NCI-H345 (cell line): ENCODE measurements at places on chromosomes 3 and 15.

DNA sequence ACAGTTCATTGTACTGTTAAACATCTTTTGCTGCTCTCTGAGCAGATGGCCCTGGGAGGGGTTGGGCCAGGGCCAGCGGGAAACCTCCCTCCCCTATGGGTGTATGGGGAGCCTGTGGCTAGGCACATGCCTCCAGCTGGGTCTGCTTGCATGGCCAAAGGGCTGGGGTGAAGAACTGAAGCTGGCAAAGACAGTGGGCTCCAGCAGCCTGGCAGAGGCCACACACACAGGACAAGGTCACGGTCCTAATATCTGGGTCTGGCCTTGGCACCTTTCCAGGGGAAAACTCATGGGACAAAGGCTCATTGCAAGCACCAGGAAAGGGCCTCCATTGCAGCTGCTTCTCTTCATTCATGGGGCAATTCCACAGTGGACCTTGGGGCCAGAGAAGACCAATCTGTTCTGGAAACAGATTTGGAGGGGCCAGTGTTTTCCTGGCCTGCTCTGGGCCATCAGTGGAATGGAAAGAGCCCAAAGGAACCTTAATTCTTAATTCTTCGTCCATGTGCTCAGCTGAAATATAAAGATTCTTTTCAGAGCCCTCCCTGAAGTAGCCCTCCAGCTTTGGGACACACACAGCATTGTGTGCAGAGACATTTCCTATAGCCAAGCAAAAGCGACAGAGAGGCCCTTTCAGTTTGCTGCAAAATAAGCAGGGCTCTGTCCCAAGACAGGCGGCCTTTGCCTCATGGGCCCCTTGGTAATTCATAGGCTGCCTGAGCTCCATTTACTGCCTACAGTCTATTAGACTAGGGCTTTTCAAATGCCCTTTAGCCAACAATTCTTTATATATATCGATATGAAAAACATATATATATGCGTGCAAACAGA, 11.3 kb upstream of the LIMD1 start:
- peak; percentile 7 for DNase-seq

GRCh38 chr3:55592572-55592971, 105.5 kb upstream of the WNT5A start:
- no peak for DNase-seq

DNA sequence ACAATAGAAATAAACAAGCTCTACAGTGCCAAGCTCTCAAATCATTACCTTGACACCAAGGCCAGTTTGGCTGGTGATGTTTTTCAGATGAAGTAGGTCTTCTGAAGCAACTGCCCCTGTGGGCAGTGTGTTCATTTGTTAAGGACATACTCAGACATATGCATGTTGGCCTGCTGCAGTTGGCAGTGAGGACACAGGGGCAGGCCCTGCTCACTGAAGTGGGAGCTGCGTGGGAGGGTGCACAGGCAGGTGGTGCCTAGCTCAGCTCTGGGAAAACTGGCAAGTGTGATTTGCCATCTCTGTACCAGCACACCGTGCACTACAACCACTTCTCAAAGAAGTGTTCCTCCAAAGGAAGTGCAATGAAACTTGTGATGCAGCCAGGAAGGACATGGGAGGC, 28.5 kb upstream of the SNRK start:
- no peak for DNase-seq

DNA sequence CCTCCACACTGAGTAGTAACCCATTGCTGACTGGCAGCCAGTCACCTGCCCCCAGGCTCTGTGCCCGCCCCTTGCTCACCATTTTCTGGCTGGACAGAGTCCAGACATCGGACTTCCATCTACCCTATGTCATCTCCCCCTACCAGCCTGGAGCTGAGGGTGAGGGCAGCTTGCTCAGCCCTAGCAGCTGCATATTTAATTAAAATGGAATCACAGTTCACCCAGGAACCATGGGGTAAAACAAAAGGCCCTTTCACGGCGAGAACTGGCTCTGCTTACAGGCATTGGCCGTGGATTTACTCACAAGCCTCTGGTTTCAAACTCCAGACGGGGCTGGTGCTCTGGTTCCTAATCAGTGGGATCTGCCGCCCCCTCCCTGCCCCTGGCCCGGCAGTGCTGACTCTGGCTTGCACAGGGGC, 94.9 kb upstream of the ATP2B2 start:
- no peak for DNase-seq

- no peak for DNase-seq
Measured at GRCh38 chr3:64216274-64217147, 8.8 kb downstream of the PRICKLE2 start.

- DNase-seq: no peak
Measured at GRCh38 chr3:191227541-191227940, 28.5 kb downstream of the OSTN start.

- no peak for DNase-seq
Measured at GRCh38 chr3:152299249-152299976, 30.7 kb downstream of the MBNL1 start.

DNA sequence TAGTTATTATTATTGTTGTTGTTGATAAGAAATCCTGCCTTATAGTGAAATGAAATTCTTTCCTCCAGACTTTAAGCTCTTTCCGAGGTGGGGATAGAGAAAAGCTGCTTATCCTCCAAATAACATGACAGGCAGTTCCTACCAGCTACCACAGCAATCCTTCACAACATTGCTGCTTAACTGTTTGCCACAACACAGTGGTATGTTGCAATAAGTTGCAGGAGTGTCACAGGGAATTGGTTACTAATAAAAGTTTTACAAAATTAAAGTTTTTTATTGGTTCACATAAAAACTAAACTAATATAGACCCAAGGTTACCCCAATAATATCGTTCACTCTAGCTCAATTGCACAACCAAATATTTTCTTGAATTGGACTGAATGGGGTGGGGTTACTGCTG, 57.4 kb upstream of the ICE2 start:
- no peak for DNase-seq

DNA sequence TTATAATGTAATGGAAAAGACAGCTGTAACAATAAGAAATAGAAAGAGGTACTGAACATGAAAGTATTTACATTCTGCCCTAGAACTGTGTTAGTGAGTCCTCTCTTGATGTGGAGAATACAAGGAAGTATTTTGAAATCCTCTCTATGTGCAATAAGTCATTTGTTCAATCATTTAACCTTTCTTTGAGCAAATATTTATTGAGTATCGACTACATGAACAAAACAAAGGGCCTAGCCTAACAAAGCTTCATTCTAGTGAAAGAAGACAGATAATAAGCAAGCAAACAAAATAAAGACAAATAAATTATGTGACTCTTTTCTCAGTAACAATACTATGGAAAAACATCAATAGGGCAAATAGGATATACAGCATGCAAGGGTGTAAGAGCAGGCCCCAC, 354.9 kb upstream of the ATP11B start:
- DNase-seq: peak; percentile 89

- DNase-seq: no peak
Measured at GRCh38 chr15:85541744-85542143, 161.3 kb downstream of the AKAP13 start.

DNA sequence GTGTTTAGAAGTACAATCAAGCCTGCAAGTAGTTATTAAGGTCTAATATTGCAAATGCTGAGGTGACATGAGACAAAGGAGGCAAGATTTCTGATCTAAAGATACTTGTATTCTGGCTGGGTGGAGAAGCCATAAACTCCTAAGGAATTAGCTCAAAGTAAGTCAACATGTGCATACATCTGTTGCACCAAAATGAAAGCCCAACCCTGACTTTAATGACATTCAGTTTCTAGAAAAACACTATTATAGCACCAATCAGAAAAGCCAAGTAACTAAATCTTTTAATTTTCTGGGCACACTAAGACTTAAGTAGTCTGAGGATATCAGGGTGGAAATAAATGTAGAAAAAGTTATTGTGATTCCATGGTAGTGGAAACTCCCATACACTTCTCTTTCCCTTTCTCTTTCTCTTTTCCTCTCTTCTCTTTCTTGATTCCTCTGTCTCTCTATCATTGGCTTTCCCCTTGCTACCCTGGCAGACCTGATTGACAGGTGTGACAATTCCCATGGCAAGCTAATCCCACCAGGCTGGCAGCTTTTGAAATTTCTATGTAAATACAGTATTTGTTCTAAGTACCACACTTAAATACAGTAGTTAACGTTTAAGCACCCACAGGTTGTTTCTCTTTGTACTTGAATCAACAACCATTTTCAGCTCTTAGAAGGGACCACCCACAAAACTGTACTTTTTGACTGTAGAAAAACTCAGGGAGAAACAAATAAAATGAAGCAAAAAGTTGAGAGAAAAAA, 528.4 kb upstream of the SEMA6D start:
- DNase-seq: peak; percentile 22

GRCh38 chr3:183766107-183766506, 59.3 kb downstream of the MAP6D1 start:
- no peak for DNase-seq

GRCh38 chr15:99712415-99712814, 20.8 kb downstream of the LYSMD4 start:
- DNase-seq: no peak

DNA sequence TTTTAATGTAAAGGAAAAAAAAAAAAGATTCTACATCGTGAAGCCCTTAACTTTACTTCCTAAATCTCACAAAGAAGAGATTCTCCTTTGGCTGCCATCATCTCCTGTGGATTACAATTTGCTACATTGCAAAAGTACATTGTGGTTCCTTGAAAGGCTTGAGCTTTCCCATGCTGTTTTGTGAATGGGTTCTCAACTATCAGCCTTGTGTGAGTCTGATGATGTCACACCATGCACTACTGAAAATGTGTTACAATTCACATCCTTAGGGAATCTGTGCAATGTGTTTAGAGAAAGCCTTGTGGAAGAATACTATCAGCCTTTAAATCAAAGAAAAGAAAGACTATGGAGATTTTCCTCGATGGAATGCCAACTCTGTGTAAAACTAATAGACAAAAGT, 510.0 kb upstream of the ALCAM start:
- no peak for DNase-seq

DNA sequence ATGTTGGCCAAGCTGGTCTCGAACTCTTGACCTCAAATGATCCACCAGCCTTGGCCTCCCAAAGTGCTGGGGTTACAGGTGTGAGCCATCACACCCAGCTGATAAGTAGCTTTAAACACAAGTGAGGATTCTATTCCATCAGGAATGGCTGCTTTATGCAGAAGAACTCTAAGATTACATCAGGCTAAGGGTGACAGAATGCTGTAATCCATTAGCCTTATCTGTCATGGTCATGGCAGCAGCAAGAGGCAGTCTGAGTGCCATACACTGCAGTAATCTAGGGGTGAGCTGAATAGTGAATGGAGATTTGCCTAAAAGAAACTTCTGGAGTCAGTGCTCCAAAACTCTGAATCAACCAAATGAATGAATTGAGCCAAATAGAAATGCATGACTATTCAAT, 39.6 kb downstream of the LIPC start:
- no peak for DNase-seq

GRCh38 chr15:60004846-60005351, 788 bp downstream of the FOXB1 start:
- peak; percentile 39 for DNase-seq

GRCh38 chr3:123375014-123375940, 73.6 kb downstream of the ADCY5 start:
- DNase-seq: no peak

DNA sequence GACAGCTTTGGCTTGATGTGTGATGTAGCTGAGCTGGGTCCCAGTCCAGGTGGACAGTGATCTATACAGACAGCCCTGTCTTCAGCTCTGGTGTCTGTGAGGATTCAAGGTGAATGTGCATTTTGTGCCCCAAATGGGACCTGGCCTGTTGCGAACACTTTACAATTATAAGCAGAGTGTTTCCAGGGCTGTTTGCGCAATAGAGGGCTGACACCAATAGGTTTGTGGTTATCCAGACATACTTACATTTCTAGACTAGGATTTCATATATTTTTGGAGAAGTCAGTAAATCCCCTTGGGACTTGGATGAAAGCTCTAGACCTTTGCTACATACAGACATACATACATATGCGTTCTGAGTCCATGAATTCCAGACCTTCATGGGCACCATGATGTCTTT, 4.2 kb upstream of the TATDN2 start:
- DNase-seq: no peak

GRCh38 chr3:117150628-117151027, 441.0 kb downstream of the TUSC7 start:
- no peak for DNase-seq

DNA sequence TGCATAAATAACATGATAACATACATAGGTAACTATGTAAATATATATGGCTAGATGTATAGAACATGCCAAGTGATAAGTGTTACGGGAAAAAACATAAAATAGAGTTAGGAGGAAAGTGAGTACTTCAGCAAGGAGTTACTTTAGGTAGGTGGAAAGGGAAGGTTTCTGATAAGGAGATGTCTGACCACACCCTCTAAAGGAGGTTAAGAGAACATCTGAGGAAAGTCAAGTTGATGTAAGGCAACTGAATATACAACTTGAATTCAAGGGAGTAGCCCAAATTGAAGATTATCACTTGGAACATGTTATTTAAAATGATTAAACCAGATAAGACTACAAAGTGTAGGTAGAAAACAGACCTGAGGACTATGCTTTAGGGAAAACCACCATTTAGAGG, 13.8 kb downstream of the PIERCE2 start:
- DNase-seq: no peak
